NCI-H146 (cell line): ENCODE measurements at places on chromosomes 7 and 10.

GRCh38 chr7:145350334-145350733, 514.5 kb upstream of the TPK1 start:
- DNase-seq, result no peak

GRCh38 chr10:31384589-31384949, 65.6 kb downstream of the ZEB1 start:
- no peak for DNase-seq

- no peak for DNase-seq
Observed at GRCh38 chr7:48426966-48427555, 255.8 kb downstream of the ABCA13 start.

DNA sequence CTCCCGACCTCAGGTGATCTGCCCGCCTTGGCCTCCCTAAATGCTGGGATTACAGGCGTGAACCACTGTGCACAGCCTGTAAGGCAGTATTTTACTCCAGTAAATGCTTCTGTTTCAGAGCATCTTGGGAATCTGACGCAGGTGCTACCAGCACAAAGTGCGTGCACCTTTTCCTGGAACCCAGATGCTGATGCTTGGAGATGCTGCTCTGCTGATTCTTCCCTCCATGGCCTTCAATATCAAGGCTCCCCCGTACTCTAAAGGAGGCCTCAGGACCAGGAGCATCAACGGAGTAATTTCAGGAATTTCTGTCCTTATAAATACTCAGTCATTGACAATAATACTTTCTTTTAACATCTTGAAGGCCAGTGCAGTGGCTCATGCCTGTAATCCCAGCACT, 23.5 kb downstream of the DENND2A start:
- DNase-seq, result no peak

GRCh38 chr7:29569648-29570047, 6.0 kb downstream of the PRR15 start:
- DNase-seq, result peak; percentile 73

GRCh38 chr7:1169409-1170368, 9.7 kb upstream of the ZFAND2A start:
- peak; percentile 89 for DNase-seq

- no peak for DNase-seq
Observed at GRCh38 chr10:132617737-132618052, 80.1 kb downstream of the INPP5A start.

DNA sequence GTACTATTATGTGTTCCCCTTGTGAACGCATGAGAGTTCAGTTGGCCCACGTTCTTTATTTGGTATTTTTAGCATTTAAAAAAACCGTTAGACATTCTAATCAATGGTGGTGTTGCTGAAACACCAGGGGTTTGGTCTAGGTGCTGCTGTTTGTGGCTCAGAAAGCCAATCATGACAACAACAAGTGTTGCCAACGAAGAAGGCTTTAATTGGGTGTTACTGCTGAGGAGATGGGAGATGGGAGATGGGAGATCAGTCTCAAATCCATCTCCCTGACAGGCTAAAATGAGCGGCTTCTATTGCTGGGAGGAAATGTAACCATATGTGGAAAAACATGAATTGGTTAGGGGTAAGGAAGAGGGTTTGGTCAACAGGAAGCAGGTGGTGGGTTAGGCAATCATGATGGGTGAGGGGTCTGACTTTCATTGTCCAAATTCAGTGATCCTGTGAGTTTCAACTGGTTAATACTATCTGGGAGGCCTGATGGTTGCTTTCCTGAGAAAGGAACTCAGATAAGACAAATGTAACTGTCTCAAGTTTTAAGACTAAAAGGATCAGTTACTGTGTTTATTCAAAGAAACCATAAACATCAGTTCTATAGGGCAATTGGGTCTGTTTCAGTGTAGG, 4.6 kb upstream of the ZNF425 start:
- no peak for DNase-seq

GRCh38 chr7:106201164-106201563, 83.6 kb downstream of the NAMPT start:
- DNase-seq, result no peak

DNA sequence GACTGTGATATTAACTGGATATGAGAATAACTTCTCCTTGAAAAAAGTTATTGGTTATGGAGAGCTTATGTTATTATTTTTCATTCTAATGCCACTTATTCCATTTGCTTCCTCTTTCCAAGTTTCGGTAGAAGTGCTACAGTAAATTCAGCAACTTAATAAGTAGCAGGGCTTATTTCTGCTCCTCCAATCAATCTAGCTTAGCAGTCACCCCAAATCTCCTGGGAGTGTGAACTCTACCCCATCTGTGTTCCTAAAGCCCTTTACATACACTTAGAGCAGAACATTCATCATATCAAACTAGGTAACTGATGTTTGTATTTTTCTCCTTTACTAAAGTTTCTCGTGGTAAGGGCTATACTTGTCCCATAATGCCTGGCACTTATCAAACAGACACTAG, 8.7 kb downstream of the ARL3 start:
- no peak for DNase-seq

DNA sequence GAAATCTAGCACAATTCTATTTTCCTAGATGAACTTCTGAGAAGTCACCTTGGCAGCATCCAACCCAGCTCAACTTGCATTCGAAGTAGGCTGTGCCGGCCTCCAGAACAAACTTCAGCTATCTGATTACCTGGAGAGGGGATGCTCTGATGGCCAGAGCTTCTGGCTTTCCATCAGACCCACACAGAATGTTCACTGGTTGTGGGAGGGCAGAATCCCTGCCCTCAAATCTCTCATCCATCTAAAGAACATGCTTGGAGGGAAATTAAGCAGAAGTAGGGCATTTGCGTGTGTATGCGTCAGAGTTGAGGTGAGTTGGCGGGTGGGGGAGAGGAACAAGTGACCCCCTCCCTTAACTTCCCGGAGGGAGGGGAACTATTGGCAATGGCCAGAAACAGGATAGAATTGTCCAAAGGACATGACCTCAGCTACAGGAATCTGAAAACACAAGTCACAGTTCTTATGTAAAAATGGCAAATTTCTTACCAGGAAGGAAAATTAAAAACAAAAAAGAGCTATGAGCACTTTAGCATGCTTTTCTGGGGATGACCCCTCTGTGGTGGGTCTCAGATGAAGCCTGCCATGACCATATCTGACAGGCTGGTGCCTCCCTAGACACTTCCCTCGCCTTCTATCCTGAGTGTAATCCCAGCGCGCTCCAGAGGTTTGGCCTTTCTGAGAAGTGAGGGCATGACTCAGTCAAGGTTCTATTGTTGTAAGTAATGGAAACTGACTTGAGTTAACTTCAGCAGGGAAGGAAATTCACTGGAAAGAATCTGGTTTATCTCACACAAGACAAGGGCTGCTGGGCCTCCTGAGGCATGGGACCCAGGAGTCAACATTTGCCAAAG, 278.8 kb downstream of the RPS24 start:
- DNase-seq, result no peak

DNA sequence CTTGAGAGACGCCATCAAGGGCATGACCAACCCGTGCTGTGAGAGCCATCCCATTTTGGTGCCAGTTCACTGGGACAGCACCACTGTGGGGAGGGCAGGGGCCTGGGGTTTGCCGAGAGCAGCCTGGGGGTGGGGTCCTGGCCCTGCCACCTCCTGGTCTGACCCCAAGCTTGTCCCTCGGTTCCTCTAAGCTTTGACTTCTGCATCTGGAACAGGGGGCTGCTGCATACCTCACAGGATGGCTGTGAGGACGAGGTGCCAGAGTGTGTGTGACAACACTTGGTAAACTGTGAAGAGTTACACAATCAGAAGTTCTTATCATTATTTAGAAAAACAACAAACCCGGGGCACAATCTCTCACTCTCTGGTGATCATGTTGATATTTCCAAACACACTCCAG, 89.9 kb downstream of the CRTAC1 start:
- DNase-seq, result no peak

DNA sequence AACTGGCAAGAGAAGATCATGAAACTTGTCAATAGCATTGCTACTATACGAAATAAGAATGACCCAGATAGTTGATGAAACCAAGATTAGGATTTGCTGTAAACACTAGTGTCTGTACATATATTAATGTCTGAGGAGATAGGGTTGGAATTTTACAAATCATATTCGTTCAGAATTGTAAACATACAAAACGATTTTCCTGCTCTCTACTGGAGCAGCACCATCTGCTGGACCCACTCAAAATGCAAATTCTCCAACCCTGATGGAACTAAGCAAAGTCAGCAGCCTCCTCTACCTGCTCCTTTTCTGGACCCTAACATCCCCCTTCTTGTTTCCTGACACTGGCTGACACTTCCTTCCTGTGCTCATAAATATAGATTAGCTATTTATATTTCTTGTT, 29.4 kb upstream of the SGMS1 start:
- DNase-seq, result no peak

DNA sequence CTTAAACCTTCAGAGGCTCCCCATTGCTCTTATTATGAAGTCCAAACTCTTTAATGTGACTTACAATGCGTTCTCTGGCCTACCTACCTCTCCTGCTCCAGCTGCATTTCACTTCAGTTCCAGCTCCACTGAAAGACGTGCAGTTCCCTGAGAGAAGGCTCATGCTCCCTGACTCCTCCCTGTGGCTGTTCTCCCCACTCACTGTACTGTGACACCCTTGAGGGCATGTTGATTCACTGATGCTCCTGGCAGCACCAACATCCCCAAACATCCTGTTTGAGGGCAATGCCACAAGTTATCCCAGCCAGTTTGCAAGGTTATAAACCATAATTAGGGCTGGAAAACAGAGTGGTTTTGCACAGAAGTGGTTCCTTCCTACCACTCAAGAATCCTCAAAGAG, 111.2 kb downstream of the LSM5 start:
- DNase-seq, result no peak

- DNase-seq, result no peak
Observed at GRCh38 chr10:11756766-11757315, 14.7 kb downstream of the ECHDC3 start.

DNA sequence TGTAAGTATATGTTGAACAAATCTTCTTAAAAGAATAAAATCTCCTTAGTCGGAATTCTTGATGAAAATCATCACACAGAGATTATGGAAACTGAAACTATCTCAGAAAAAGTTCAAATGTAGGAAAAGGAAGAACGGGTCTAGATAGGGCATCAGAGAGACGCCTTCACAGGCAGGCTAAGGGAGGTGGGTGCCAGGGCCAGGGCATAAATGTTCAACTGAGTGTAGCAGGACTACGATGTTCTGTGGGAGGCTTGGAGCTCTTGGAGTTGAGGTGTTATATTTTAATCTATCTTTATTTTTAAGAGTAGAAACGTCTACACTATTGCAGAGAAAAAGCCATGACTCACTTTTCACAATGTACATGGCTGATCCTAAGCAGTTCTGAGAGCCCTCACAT, 101.2 kb downstream of the RSU1 start:
- DNase-seq, result no peak

GRCh38 chr7:108697254-108697653, 127.6 kb downstream of the DNAJB9 start:
- DNase-seq, result no peak

GRCh38 chr7:69517985-69518704, 80.1 kb upstream of the AUTS2 start:
- peak; percentile 24 for DNase-seq

- no peak for DNase-seq
Observed at GRCh38 chr10:127999297-128000129, 92.6 kb downstream of the PTPRE start.

DNA sequence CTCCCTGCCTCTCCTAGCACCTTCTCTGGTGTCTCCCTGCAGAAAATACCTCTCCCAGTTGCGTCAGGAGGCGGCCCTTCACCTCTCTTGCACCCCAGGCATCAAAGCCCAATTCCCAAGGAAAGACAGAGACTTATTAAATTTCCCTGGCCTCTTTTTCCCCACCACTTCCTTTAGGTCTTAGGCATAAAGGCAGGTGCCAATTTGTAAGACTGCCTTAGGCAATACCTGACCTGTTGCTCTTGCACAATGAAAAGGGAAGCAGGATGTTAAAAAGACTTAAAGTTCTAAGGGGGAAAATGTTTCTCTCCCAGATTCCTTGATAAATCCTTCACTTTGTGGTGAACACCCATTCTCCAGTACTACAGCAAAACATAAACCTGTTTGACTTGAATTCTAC, 186.7 kb downstream of the SLC25A13 start:
- DNase-seq, result peak; percentile 53

- DNase-seq, result peak; percentile 41
Observed at GRCh38 chr10:22341190-22341925, 3.9 kb upstream of the SPAG6 start.

- peak; percentile 96 for DNase-seq
Observed at GRCh38 chr7:23925088-23925487, 215.1 kb downstream of the STK31 start.

DNA sequence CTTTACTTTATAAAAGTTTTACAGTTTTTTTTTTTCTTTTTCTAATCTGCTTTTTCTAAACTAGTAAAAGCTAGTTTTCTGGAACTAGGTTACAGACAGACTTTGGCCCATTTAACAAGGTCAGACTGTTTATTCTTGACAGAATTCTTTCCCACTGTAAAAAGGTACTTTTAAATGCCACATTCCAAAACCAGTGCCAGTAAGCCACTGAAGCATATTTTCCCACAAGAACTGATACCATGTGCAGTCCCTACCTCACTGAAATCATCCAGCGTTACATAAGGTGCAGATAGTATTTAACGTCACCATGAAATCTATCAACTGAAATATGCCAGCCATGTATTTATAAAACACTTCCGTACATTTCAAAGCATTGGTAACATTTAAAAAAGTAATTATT, 121.6 kb downstream of the CDK6 start:
- no peak for DNase-seq

- DNase-seq, result peak; percentile 72
Observed at GRCh38 chr7:122304319-122304975, at the start of gene FEZF1. Gene FEZF1, minus strand, starts transcription at chr7:122304750. Its CDS starts 313 bp downstream, at chr7:122304437.

DNA sequence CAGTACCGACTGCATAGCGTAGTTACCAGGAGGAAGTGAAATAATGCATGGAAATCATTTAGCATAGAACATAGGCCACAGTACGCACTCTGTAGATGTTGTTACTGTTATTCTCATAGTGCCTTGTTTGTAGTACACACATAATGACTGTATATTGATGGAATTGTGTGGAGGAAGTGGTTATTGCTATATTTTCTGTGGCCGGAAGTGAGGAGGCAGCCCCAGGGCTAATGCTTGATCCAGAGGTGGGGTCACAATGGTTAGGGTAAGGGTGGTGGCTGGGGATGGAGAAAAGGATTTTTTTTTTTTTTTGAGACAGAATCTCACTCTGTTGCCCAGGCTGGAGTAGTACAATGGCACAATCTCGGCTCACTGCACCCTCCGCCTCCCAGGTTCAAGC, 4.5 kb upstream of the MGAM start:
- no peak for DNase-seq

- DNase-seq, result no peak
Observed at GRCh38 chr7:19062216-19062615, 55.2 kb downstream of the TWIST1 start.

DNA sequence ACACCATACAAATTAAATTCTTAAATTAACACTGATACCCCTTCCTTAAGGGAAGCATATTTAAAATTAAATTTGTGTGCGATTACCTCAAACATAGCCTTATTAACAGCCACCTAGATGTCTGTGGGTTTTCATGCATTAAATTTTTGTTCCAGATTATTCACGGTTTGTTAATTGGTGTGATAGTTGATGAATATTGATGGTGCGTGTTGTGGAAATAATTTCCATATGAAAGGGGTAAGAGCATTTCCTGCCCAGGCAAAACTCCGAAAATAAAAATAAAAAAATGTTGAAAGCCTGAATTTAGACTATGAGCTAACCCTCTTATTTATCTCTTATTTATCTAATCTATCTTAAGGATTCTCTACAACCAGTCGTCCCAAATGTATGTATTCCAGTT, 679.3 kb upstream of the CELF2 start:
- DNase-seq, result no peak
